ENCODE measurements at places on chromosomes 13 and 19.

GRCh38 chr13:51004111-51004865, 94.7 kb downstream of the RNASEH2B start:
- DNase-seq: no peak

DNA sequence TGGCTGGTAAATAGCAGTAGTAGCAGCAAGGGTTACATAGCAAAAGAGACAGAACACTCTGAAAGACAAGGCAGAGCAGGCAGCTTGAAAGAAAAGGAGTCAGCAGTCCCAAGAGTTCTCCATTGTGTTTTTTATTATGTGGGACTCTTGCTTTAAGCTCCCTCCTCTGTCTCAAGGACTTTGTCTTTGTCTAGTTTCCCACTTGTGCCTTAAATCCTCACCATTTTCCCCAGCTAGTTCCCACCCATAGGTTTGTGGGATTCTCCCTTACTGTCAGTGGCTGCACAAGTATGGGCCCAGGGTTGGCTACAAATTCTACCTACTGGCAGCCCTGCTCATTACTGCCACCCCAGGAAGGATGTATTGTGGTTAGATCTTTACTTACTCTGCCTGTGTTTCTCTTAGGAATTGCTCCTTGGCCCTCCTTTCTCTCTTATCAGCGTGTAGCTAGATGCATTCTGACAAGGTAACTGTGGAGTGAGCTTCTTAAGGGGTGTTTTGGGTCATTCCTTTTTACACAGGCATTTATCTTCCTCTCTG, 413.4 kb upstream of the PCDH9 start:
- DNase-seq: no peak

GRCh38 chr13:46124967-46125933, 20.4 kb upstream of the CPB2 start:
- DNase-seq: no peak

DNA sequence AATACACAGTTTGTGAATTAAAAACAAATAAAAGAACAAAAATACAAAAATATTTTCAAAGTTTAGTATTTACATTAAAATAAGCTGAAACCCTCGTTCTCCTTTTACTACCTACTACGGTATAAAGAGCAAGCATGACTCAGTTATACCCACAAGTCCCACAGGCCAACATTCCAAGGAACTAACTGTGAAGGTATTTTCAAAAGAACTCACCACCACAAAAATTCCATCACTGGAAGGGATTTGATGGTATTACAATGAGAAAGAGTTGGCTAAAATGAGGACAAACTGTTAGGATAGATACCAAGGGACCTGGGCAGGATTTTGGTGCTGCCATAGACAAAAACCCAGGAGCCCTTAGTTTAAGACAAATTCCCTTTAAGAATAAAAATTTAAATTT, 122.7 kb downstream of the TBC1D4 start:
- no peak for DNase-seq

DNA sequence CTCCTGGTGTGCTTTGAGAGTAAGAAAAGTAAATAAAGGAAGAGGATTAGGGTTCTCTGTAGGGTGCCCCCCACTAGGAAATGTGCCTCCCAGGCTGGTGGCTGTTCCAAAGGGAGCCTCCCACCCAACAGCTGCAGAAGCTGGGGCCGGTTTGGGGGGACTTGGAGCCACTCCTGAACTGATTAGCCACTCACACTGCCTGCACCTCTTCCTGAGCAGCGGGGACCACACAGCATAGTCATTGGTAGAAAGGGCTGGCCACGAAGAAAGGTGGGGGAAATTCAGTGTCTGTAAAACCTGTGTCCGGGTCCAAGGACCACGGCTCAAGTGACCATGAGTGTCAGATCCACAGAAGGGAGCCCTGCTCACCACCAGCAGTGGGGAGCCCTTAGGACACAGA, 55.6 kb downstream of the SPACA7 start:
- no peak for DNase-seq

- DNase-seq: peak; percentile 69
These were observed 277.8 kb downstream of the FOXO1 start for GRCh38 chr13:40388617-40389016.

DNA sequence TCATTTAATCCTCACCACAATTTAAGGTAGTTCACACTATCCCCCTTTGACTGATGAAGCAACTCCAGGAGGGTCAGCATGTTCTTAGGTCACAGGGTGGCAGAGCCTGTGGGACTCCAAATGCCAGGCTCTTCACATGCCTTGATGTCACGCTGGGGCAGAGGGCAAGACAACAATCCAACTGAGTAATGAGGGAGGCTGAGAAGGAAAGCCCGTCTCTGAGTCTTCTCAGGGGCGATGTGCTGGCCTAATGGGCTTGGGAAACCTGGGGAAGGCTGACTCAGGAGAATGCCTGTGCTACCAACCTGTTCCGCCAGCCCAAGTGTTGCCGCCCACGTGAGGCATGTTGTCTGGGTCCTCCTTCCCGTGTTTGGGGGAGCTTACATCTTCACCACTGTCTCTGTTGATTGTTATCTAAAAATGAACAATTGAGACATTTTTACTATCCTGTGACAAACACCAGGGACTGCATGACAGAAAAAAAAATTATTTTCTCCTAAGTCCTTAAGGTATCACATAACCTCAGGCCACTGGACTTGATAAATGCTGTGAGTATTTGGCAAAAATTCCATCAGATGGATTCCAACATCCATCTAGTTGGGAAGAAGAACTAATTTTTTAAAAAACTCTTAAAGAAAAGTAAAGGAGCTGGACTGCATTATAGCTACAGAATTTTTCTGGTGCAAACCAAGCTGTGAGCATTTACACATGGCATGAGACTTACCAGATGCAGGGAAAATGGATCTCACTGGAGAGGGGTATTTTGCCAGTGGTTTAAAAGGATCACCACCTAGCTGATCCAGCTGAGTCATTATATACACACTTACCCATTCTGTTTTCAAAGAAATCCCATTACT, 157.5 kb downstream of the RGCC start:
- DNase-seq: no peak

DNA sequence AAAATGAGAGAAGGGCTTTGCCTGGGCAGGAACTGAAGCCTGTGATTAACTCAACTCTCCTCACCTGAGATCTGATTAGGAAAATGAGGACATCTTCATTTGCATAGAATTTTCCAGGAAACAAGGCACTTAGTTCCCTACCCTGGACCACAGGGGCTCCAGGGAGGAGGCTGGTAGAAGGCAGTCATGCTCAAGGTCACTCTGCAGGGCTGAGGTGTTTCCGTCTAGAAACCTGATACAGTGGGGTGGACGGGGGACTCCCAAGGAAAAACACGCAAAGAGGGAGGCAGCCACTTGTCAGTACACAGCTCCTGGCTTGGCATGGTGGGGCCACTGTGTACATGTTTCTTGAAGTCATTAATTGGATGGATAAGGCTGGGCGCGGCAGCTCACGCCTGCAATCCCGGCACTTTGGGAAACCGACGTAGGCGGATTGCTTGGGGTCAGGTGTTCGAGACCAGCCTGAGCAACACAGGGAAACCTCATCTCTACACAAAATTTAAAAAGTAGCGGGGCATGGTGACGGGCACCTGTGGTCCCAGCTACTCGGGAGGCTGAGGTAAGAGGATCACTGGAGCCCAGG, 6.0 kb downstream of the KLK14 start:
- DNase-seq: no peak

DNA sequence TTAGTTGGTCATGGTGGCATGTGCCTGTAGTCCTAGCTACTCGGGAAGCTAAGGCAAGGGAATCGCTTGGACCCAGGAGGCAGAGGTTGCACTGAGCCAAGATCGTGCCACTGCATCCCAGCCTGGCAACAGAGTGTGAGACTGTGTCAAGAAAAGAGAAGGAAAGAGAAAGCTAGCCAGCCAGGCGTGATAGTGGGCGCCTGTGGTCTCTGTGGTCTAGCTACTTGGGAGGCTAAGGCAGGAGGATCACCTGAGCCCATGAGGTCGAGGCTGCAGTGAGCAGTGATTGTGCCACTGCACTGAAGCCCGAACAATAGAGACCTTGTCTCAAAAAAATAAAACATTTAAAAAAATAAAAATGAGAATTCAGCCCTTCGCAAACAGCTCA, 33.3 kb downstream of the TIMM13 start:
- no peak for DNase-seq

- no peak for DNase-seq
These were observed 53.3 kb downstream of the TEX26 start for GRCh38 chr13:30985637-30986205.

- no peak for DNase-seq
These were observed 41.4 kb upstream of the GPI start for GRCh38 chr19:34323433-34324204.

GRCh38 chr13:98738213-98738612, 14.3 kb downstream of the SLC15A1 start:
- DNase-seq: no peak

- no peak for DNase-seq
These were observed 345.3 kb downstream of the SLITRK1 start for GRCh38 chr13:83536941-83537340.

DNA sequence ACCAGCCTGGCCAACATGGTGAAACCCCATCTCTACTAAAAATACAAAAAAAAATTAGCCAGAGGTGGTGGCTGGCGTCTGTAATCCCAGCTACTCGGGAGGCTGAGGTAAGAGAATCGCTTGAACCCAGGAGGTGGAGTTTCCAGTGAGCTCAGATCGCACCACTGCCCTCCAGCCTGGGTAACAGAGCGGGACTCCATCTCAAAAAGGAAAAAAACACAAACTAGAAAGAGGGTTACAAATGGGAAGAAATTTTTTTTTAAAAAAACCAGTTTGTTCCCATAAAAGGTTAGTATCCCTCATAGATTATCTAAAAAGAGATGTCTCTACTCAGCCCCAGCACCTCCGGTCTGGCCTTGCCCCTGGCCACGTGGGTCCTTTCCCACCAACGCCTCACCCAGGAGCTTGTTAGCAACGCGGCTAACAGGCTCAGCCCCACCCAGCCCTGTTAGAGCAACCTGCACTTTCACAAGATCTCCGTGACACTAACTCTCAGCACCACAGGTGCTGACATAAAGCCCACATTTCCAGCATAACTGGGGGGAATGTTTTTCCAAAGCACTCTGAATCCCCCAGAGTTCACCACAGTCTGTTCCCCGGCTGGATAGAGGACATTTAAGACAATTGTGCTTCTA, 4.3 kb downstream of the DMKN start:
- DNase-seq: peak; percentile 19

DNA sequence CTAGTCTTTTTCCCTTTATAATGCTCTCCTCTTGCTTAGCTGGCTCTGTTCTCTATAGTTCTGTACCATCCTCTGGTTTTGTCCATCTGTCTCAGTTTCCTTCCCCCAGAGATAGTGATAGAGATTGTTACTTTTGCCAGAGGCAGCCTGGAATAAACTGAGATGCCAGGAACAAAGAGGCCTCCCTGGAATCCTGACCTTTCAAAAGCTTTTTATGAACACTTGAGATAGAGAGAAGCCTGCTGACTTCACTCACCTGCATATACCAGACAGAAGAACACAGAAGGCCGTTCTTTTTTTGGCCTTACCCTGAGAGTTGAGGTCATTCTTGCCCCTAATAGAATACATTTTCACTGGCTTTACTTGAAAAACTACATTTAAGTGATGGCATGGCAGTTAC, 150.2 kb downstream of the LHFPL6 start:
- no peak for DNase-seq

- DNase-seq: no peak
These were observed 2.8 kb downstream of the TMEM150B start for GRCh38 chr19:55322204-55322885.

DNA sequence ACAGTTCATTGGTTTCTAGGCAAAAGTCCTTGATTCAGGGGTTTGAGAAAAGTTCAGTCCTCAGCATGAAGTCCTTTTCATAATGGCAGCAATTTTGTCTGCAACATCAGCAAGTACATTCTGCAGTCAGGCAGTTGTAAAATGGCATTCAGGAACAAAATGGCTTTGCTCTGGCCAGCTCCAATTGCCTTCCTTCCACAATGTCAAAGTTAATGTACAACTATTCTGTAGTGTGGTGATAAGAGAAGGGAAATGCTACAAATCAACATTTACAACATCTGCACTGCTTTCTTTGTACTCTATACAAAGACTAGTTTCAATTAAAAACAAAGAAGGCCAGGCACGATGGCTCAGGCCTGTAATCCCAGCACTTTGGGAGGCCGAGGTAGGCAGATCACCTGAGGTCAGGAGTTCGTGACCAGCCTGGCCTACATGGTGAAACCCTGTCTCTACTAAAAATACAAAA, 1.8 kb upstream of the NEK3 start:
- DNase-seq: no peak

DNA sequence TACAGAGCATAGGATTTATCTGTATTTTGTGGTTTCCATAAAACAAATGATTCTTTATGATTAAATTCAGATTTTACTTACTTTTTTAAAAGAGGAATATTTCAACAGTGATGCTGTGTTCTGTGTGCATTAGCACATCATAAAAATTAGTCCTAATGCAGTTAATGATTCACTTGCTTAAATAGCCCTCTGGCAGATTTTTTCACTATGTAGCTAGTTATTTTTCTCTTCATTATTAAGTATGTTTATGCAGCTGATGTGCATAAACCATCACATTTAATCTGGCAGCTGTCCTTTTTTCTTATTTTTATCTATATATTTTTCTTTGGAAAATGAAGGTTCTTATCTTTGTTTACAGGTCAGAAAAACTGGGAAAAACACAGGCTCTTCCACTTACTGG, 127.2 kb downstream of the ZNF486 start:
- no peak for DNase-seq

DNA sequence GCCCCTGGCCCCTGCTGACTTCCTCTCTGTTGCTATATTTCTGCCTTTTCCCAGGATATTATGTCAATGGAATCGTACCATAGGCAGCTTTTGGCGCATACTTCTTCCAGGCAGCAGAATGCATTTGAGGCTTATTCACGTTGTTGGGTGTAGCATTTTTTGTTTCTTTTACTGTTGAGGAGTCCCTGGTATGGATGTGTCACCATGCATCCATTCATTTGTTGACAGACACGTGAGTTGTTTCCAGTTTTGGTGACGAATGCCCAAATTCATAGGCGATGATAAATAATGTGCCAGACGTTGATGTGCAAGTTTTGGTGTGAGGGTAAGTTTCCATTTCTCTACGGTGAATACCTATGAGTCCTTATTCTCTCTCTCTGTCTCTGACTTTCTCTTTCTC, 5.0 kb downstream of the NFILZ start:
- DNase-seq: no peak

GRCh38 chr19:36265856-36266374, 51.0 kb downstream of the ZNF146 start:
- no peak for DNase-seq

GRCh38 chr13:40311356-40312101, 354.9 kb downstream of the FOXO1 start:
- DNase-seq: no peak

DNA sequence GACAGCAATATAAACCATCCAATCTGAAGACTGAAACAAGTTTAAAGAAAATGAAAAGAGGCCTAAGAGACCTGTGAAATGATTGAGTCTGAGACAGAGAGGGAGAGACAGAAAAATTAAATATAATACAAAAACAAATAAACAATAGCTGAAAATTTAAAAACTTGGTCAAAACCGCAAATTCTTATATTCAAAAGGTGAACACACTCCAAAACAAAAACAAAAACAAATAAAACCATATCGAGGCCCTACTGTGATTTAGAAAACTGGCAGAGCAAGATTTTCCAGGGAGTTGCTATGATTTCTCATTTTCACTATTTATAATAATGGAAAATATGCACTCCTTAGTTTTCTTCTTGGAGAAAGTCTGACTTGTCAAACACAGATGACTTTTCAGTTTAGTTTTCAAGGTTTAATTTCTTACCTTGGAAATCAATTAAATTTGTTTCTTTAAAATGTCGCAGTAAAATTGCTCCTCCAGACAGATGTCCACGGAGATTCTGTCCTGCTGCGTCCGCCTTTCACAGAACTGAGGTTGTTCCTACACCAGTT, 1420.3 kb downstream of the UQCRFS1 start:
- DNase-seq: no peak

GRCh38 chr13:104485571-104485970, 1419.4 kb upstream of the SLC10A2 start:
- no peak for DNase-seq
